Right ventricle myocardium superior (tissue), 1 donor: ENCODE measurements at places on chromosomes 2 and 18.

DNA sequence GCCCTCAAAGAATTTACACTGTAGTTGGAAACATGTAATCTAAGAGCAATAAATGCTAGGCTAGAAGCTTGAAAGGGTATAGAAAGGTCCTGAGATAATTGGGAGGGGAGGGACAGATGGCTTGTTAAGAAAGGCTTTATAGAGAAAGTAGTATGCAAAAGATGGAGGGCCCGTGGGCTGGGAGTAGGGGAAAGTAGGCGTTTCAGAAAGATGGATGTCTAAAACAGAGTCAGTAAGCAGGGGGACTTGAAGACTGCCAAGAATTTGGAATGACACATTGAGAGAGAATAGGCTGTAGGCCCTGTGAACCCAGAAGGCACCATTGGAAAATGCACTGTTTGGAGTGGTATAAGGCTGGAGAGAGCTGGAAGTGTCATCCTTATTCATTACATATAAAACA is 822 bp downstream of the PSMG2 start:
- no peak for DNase-seq

- no peak for DNase-seq
These were observed 113.1 kb downstream of the NFATC1 start for GRCh38 chr18:79508565-79509535.

- no peak for DNase-seq
These were observed 32.7 kb upstream of the ABCA12 start for GRCh38 chr2:215171151-215171550.

- DNase-seq, result no peak
These were observed 87.7 kb downstream of the DCC start for GRCh38 chr18:52427521-52428175.

DNA sequence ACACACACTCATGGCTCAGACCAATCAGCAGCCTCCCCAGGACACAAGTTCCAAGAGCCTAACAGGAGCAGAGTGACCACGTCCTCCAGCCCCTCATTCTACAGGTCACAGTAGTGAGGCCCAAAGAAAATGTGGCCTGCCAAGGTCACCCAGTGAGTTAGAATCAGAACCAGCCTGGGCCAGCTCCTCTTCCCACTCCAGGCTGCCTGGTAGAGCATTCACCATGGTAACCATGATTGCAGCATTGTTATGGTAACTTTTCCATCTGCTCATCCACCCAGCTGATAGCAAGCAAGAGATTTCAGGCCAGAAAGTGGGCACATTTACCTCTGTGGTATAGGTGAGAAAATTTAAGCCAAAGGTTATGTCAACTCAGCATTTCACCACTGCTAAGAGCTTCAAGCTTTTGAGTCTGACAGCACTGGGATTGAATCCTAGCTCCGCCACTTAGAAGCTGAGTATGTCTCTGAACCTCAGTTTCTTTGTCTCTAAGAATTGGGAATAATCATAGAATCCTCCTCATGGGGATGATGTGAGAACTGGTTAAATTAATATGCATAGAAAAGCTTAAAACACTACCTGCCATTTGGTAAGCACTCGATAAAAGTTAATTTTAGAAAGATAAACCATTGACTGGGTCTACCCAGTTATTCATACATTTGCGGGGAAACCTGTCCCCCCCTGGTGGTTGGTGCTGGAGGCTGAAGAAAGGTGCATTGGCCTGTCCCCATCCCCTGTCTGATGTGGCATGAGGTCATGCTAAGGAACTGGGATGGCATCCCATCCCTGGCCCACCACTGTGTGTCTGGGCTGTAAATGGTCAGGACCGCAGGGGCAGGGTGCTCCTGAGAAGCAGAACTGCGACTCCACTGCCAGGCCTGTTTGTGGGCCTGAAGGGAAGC is 181.5 kb downstream of the KLHL29 start:
- DNase-seq, result no peak

GRCh38 chr2:27587025-27587424 is 4.2 kb downstream of the ZNF512 start:
- no peak for DNase-seq

DNA sequence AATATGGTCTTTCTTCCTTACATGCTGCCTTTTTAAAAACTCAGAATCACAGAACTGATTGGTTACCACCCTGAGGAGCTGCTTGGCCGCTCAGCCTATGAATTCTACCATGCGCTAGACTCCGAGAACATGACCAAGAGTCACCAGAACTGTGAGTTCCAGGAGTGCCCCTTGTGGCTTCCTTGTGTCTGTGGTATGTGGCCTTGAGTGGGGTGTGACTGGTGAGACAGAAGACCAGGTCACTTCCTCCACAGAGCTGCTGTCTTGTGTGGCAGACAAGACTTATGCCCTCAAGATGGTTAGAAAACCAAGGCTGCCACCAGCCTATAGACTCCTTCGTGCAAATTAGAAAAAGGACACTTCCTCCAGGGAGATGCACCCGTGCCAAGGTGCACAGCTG is 72.6 kb downstream of the EPAS1 start:
- no peak for DNase-seq

- no peak for DNase-seq
These were observed 77.6 kb downstream of the ASB1 start for GRCh38 chr2:238504181-238504931.

DNA sequence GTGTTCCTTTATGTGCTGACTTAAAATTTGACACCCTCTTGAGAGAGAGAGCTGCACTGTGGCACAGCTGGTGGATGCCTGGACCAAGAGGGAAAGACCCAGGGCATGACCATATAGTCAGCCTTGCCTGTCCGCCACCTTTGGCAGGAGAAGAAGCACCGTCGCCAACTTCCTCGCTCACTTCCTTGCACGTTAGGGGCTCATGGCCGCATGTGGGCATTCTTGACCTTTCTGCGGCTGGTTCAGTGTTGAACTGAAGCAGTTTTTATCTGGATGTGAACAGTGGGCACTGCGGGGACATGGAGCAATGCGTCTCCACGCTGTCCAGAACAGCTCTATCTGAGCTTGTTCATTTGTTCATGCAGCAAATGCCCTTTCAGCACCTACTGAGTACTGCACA is 66.9 kb downstream of the TRAPPC12 start:
- DNase-seq, result no peak

DNA sequence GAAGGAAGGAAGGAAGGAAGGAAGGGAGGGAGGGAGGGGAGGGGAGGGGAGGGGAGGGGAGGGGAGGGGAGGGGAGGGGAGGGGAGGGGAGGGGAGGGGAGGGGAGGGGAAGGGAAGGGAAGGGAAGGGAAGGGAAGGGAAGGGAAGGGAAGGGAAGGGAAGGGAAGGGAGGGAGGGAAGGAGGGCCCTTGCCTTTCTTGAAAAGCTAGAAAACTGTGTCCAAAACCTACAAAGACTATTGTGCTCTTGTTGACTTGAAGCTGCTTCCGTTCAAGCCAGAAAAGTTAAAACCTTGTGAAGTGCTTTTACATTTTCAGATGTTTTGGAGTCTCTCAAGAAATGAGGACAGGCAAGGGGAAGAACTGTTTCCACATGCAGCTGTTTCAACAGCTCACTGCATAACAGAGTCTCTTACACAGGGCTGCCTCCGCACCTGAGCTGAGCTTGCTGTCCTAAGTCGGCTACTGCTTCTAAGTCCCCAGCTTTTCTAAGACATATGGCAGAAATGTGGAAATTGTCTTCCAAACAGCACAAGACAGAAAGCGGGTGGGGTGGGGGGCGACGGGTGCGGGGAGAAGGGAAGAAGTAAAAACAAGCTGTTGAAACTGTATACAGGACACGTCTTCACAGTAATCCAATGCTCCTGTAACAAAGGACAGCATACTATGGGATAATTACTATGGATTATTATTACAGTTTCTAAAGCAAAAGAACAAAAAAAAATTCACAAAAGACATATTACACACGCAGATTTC is 46.1 kb downstream of the BCL11A start:
- DNase-seq, result no peak

DNA sequence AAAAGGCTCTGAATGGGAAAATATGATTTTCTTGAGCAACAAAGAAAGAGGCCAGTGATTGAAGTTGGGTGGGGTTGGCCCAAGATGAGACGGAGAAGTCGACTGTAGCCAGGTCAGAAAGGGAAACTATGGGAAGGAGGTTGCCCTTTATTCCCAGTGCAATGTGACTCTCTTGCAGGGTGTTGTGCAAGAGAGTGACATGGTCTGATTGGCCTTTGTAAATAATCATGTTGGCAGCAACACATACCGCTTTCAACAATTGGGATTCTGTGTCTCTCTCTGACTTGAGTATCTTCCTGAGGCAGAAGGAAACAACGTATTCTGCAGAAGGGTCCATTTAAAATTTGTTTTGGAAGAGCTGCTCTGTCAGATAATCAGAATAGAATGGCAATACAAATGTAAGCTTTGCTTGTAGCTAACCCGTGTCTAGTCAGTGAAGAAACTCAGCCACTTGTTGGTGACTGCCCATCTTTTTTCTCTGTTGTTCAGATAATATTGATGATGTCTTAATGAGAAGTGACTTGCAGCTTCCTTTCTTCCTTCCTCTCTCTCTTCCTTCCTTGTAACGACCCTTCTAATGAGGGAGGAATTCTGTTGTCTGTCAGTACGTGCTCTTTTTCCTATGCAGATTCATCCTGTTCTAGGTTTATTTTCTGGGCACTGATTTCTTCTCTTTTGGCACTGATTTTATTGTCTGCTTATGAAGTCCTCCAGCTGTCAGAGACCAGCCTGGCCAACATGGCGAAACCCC is 311.0 kb upstream of the FAM98A start:
- DNase-seq, result no peak

DNA sequence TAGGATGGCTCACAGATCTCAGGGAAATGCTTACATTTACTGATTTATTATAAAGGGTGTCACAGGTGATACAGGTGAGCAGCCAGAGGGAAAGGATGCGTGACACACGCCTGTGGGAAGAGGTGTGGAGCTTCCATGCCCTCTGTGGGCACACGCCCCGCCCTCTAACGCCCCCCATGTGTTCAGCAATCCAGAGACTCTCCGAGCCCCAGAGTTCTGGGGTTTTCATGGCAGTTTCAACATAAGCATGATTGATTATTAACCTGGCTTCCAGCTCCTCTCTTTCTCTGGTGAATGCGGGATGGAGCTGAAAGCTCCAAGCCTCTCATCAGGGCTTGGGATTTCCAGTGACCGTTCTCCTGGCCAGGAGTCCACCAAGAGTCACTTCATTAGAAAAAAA is 34.3 kb upstream of the ODC1 start:
- DNase-seq, result no peak

DNA sequence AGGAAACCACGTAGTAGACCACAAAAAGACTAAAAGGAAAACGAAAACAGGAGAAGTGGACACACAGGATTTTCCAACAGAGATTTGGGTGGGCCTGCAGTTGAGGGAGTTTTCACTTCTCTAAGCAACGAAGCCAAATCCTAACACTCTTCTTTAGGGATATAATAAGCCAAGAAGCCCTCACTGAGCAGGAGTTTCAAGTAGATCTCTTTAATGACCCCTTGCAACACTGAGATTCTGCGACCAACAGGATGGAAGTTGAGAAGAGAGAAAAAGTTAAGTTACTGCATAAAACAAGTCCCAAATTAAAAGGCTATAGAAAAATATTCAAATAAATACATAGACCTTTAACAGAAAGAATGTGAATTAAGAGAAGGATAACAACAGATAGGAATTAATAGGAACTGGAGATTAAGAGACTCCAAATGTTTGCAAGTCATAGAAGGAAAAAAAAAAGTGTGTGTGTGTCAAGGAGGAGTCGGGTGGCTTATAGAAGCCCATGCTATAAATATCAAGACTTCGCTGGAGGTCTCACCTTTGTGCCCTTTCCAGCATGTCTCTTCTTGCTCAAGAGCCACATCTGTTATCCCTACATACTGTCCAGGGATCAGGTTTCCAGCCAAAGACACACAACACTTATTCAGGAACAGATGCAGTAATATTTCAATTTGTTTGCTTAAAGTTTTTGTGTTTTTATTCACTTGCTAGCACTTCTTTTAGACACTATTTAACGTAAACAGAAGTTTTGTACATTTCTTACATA is 69.4 kb upstream of the ARHGAP28 start:
- no peak for DNase-seq

DNA sequence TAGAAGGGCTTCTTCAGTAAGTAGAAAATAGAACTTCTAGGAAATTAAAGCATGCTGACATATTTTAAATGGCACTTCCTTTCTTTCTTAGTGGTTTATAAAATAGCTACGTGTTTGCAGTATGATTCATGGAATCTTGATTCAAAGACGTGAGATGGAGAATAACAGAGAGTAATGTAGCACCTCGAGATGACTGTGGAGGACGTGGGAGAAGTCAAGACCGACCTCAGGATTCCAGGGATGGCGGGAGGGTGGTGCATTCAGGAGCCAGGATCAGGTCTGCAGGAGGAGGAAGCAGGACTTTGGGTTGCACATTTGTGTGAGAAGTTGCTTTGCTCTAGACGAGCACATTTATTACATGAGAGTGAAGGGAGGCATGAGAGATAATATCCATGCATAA is 56.0 kb downstream of the DCDC2C start:
- no peak for DNase-seq

GRCh38 chr2:55899881-55900280 is 23.7 kb downstream of the EFEMP1 start:
- DNase-seq, result no peak

DNA sequence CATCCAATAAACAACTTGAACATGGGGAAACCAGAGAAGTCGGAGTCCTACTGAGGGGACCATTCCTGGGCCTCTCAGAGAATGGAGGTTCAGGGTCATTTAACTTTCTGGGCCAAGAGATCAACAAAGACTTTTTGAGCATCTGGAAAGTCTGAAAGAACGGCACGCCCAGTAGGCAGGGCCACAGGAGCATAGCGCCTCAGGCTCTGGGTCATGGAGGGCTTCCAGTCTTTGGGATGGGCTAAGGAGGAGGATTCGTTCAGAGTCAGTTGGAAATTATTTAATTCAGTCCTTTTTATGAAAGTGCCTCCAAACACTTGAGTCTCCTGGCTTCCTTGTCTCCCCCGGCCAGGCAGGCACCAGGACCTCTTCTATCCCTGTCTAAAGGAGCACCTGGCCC is 101.1 kb upstream of the GLI2 start:
- DNase-seq, result no peak

DNA sequence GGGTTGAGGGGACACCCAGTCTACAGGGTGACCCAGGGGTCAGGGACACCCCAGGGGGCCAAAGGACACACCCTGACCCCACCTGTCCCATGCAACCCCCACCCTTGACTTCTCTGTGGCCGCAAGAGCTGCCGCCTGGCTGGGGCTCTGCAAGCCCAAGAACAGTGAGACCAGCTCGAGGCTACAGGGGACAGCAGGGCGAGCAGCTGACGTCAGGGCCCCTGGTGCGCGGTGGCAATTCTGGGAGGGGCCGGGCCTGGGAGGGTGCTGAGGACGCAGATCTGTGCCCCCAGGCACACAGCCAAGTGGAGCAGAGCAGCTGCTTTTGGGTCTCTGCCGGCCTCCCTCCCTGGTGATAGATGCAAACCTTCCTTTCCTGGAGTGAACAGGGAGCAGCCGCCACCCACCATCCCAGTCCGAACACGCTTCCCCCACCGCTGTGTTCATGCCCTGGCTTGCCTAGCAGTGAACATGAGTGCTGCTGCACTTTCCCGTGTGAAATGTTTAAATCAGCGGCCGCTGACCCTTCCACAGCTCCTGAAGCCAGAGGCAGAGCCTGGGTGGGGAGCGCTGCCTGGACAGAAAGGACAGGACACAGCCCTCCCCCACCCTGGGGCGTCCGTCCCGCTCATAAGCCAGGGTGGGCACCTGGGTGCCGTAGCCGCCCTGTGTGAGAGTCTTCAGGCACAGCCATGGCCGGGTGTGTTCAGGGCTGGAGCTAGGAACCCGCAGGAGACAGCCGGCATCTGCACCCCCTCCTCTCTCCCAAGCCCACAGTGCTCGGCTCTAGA is 46.9 kb downstream of the SLC66A2 start:
- peak; percentile 39 for DNase-seq

- no peak for DNase-seq
These were observed 321.3 kb downstream of the PID1 start for GRCh38 chr2:228949831-228950230.

- DNase-seq, result no peak
These were observed 98.7 kb downstream of the TCF4 start for GRCh38 chr18:55489034-55489986.
